GM12891 (cell line): ENCODE measurements at places on chromosomes 5 and 9.

DNA sequence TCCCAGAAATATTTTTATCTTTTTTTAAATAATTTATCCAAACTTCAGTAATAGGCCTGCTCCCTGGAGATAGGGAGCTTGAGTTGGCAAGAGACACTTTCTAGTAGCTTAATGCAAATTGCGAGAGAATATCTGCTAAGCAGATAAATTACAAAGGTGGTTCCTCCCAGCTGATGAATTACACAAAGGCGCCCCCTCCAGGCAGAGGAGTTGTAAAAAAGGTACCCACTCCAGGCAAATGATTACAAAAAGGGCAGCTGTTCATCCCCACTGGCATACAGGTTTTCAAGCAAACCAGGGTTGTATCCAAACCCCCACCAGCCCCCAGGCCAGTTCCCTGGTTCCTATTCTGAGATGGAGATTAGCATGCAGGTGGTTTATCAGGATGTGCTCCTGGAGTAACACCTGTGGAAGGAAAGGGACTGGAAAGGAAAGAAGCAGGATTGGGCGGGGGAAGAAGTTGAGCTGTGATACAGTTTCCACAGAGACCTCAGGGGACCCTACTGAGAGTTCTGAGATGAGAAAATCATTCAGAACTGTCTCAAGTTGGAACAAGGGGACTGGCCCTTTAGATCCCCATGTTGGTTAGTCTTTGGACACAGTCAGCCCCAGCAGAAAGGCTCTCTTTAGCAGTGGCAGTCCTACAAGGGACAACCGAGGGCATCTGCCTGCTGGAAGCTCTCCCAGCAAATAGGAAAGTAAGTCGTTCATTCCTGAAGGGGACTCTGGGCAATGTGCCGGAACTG is 25.5 kb downstream of the ESM1 start:
- DNase-seq: no peak

- no peak for DNase-seq
Measured at GRCh38 chr9:129402371-129402739, 218.5 kb downstream of the C9orf50 start.

- peak; percentile 1 for DNase-seq
Measured at GRCh38 chr5:45038366-45038987, 229.7 kb downstream of the MRPS30 start.

DNA sequence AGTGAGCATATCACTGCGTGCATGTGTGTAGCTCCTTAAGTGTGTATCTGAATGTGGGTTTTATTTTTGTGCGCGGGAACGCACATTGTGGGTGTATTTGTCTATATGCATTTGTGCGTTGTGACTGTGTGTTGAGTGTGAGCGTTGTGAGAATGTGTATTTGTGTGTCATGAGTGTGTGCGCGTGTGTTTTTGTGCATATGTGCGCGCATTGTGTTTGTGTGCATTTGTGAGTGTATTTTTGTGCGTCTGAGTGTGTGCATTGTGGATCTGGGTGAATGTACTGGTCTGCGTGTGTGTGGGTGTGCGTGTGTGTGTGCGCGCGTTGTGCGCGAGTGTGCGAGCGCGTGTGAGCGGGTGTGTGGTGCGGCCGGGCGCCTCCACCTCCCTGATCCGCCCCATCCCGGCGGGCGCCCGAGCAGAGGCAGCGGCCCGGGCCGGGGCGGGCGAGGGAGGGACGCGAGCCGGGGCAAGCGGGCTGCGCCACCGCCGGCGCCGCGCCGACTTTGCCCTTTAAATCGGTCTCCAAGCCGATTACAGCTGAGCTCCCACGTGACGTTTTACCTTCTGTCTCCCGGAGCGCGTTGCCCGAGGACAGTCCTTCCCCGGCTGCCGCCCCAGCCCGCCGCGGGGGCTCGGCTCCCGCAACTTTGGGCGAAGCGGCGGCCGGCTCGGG is at the start of gene RASGRF2:
RASGRF2 (plus strand) TSS at position 596 of the 675 bp plus-strand sequence. CDS start 376 bp downstream, outside the sequence.
- DNase-seq: peak; percentile 32

DNA sequence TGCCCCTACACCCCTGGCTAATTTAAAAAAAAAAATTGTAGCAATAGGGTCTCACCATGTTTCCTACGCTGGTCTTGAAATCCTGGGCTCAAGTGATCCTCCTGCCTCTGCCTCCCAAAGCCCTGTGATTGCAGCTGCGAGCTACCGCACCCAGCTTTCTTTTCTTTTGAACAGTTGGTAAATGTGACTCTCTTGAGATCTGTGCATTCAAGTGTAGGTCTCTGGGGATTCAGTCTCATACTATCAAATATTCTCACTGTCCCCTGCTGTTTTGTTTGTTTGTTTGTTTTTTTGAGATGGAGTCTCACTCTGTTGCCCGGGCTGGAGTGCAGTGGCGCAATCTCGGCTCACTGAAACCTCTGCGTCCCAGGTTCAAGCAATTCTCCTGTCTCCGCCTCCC is 42.3 kb upstream of the CXXC5 start:
- DNase-seq: no peak

- DNase-seq: no peak
Measured at GRCh38 chr9:109912726-109913460, 132.9 kb downstream of the PALM2AKAP2 start.

DNA sequence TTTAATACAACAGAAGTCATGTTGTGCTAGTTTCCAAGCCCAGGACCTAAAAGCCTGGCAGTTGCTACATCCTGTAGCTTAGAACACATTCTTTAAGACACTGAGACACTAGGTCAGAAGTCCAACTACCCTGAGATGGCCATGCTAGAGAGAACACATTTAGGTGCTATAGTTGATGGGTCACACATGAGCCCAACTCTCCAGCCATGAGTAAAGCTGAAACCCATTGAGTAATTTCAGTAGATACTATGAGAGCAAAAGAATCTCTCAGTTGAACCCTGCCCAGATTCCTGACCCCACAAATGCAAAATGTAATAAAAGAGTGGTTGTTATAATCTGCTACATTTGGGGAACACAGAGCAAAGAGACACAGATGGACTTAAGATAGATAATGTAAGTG is 164.4 kb downstream of the SEMA5A start:
- DNase-seq: no peak

- DNase-seq: no peak
Measured at GRCh38 chr9:129414377-129414992, 206.4 kb downstream of the C9orf50 start.

DNA sequence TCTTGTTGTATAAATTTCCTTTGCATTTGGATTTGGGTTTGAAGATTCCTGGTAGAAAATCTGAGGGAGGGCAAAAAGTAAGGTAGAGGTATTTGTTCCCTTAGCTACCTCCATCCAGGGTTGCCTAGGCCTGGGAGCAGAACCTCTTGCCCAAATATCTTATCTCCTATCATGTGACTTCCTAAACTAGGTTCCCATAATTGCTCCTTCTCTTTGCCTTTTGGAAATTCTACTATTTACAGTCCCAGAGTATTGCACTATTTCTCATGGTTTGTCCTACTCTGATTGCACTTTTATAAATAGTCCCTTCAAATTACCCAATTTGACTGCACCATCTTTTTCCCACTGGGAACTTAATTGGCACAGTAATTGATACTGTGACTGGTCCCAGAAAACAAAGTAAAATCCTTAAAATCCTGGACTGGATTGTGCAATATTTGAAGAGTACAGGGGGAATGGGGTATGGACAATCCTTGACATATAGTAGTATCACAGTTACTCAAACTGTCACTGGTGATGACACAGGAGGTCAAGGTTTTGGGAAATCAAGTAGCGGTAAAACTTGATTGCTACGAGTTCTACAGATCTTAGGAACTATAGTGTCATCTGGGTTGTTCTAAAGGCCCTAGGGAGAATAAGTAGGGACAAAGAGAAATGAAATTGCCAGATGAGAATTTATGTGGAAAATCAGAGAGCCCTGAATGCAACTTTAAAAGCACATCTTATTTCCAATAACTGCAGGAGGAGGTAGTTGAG is 31.5 kb upstream of the TMED7 start:
- no peak for DNase-seq

GRCh38 chr9:95459178-95459577 is 57.6 kb downstream of the PTCH1 start:
- no peak for DNase-seq

- DNase-seq: no peak
Measured at GRCh38 chr5:56359809-56360685, 126.9 kb upstream of the ANKRD55 start.

- DNase-seq: no peak
Measured at GRCh38 chr5:77707791-77708190, 68.3 kb downstream of the TBCA start.

DNA sequence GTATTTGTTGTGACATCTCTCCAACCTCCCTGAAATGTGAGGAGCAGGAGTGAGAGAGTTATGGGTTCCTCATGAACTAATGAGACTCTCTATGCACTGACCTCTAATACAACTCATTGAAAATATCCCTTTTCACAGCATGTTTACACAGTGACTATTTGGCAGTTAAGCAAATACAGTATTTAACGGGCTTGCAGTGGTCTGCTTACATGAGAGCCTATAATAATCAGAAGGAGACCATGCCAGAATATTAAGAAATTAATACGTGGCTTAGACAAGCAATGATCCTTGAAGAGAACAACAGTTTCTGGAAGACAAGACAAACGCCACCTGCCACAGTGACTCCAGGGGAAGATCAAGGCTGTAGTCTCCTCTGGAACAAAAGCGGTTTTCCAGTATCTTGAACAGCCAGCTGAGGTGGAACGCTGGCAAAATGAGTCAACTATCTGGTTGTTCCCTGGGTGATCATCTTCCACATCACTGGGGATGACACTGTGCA is 424.5 kb downstream of the DMAC1 start:
- DNase-seq: no peak

- DNase-seq: no peak
Measured at GRCh38 chr9:25861421-25861820, 183.2 kb upstream of the TUSC1 start.

GRCh38 chr9:4982721-4983482 is 2.2 kb upstream of the JAK2 start:
- no peak for DNase-seq

DNA sequence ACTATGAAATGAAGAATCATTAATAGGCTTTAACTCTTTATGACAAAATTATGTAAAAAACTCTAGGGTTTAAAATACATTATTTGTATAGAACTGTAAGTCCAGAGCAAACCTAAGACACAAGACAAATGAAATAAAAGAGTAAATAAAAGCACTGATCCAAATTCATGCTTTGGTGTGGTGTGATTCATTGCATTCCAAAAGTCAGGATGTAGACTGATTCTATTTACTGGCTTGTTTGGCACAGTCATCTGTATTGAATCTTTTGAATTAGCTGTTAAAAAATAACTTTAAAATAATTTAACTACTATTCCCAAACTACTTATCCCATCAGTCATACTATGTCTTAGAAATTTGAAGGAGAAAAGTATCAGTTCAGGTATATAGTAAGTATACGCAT is 31.1 kb downstream of the IL4 start:
- no peak for DNase-seq

DNA sequence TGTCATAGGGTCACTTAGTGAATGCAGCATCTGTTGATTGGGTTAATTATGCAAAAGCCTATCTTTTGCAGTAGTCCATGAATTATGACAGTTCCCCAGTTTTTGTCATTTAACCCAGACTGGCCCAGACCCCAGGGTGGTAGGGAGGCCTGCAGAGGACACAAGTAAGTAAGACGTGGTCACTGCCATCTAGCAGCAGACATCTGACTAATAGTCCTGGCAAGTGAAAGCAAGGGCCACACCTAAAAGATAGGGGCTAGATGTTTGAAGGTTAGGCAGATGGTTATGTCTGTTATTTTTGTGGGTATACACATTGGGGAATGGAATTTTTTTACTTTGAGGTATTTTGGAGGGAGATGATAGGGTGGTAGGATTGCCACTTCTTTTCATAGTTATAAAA is 48.0 kb downstream of the RAB14 start:
- DNase-seq: no peak

GRCh38 chr5:8701251-8701650 is 832.3 kb downstream of the MTRR start:
- no peak for DNase-seq

DNA sequence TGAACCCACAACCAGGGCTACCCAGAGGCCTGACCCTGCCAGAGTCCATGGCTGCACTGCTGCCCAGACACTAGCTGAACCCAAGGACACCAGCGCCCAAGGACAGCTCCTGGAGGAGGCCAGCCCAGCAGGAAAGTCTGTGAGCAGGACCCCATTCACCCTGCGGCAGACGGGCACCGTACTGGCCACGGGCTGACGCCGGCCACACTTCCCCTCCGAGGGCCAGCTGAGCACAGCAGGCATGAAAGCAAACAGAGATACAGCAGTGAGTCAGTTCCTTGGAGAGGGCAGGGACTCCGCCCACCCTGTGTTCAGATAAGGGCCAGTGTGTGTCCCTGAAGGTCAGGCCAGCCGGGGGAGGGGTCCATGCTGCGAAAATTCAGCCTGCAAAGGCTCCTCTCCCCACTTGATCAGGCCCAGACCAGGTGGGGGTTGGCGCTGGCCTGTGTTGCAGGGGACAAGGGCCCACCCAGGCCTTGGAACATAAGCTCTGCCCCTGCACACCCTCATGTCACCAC is 3.2 kb downstream of the RNF208 start:
- no peak for DNase-seq
